ENCODE measurements at places on chromosomes 1 and 21.

- DNase-seq = no peak
Measured at GRCh38 chr1:63461661-63462230, 61.3 kb downstream of the ITGB3BP start.

- no peak for DNase-seq
Measured at GRCh38 chr1:190578017-190578416, 100.4 kb upstream of the BRINP3 start.

DNA sequence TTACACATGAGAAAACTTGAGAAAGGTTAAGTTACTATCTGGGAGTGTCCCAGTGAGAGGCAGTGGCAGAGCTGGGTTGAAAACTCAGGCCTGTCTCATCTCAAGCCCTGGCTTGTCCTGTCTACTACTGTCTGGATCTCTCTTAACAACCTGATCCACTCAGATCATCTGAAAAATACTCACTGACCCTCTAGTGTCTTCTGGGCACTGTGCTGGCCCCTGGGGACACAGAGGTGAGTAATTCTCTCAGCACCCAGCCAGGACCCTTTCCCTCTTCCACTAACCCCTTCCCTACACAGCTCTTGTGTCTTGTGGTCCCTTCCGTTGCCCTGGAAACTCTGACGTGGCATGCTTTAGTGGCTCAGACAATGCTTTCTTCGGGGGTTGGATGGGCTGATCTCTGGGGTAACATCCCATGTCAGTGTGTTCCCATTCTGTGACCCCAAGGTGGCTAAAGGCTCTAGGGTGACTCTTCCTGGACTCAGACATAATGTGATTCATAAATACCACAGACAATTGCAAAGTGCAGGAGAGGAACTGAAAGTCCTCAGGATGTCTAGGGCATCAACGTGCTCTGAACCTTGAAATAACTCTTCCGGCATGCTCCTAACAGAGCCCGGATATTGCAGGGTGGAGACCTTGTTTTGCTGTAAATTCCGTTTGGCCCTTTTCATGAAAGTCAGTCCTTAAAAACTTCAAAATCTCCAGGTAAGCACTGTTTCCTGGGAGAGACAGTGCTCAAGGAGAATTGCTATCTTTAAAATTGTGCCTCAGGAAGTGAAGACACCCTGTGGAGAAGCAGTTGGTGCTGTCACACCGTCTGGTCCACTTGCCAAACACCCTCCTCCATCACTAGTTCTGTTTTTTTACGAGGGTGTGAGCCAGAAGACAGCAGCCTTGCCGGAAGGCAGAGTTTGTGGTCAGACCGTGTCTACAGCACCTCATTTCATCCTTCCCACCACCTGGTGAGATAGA, 4.0 kb downstream of the SHISAL2A start:
- DNase-seq = peak; percentile 52

DNA sequence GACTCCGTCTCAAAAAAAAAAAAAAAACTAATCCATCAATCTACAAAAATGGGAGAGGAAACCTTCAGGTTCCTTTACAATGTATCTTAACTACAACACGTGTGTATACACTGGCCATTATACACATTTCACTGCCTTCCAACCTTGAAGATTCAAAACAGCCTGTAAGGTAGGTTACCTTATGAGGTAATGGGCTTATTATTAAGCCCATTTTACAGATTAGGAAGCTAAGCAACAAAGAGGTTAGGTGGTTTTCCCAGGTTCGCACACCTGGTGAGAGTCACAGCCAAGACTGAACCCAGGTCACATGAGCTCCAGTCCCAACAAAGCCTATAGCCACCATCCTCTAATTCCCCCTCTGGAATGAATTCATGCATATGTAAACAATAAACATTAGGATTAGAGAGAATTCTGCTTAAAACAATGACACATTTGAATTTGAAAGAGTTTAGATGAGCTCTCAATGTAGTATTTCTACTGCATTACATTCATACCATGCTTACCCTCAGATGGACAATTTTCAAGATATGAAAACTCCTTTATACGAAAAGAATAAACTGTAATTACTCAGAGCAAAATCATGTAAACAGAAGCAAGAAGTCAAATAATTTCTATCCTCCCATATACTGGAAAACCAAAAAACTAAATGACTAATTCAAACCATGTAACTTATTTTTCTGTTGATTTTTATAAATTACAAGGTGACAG, 54.8 kb downstream of the EIF4G3 start:
- no peak for DNase-seq

- DNase-seq = no peak
Measured at GRCh38 chr1:64934115-64934877, 32.1 kb downstream of the JAK1 start.

DNA sequence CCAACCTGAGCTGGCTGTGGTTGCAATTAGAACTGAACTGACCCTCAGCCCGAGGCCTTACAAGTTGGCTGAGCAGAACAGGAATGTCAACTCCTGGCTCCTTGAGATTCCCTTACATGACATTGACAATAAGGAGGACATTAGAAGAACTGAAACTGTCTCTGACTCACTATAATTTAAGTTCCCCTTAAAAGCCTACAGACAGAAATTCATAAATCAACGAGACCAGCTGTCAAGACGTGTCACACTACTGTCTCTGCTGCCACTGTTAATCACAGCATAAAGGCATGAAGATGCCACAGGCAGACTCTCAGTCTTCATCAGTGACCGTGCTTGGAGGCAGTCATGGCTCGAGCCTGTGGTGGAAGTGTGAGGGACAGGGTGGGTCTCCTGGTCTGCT, 168.8 kb downstream of the GABPA start:
- no peak for DNase-seq

- DNase-seq = no peak
Measured at GRCh38 chr1:159646687-159647086, 59.1 kb downstream of the APCS start.

- peak; percentile 28 for DNase-seq
Measured at GRCh38 chr1:235866205-235866912, at the start of gene LYST. Gene LYST, minus strand, starts transcription at chr1:235866906. Its CDS starts 36,489 bp downstream, at chr1:235830417.

- no peak for DNase-seq
Measured at GRCh38 chr1:204530932-204531331, 14.7 kb downstream of the MDM4 start.

DNA sequence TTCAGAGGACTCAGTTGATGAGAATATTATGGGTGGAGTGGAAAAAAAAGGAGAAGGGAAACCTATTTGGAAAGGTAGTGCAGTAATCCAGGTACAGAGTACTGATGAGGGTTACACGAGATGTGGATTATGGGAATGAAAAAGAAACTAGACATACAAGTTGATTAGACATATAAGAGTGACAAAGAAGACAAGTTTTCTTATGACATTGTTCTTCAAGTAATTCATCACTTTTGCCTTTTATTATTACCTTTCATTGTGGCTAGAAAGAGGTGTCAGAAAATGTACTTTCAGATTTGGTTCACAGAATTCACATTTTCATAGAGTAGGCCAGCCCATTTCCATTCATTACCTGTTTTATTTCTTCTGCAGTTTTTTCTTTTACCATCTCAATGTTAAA, 10.4 kb downstream of the ATPAF1 start:
- no peak for DNase-seq

- DNase-seq = no peak
Measured at GRCh38 chr1:179984942-179985341, 30.3 kb downstream of the CEP350 start.

GRCh38 chr1:64581135-64581842, 111.4 kb downstream of the CACHD1 start:
- no peak for DNase-seq

DNA sequence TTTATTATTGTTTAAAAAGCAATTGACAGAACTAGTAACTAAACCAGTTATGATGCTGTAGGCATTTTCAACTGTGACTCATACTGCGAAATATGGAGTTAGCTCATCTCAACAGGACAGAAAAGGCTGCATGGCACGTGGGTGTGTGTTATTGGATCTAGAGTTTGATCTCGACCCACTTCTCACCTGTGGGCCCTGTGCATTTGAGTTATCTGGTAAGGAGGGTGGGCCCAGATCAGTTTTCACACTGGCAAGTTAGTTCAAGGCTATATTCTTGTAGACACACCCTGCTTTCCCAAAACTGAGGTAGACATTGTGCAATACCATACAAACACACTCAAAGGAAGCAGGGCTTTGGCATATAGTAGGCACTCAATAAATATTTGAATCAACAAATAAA, 71.3 kb upstream of the PRDX6 start:
- DNase-seq = no peak

DNA sequence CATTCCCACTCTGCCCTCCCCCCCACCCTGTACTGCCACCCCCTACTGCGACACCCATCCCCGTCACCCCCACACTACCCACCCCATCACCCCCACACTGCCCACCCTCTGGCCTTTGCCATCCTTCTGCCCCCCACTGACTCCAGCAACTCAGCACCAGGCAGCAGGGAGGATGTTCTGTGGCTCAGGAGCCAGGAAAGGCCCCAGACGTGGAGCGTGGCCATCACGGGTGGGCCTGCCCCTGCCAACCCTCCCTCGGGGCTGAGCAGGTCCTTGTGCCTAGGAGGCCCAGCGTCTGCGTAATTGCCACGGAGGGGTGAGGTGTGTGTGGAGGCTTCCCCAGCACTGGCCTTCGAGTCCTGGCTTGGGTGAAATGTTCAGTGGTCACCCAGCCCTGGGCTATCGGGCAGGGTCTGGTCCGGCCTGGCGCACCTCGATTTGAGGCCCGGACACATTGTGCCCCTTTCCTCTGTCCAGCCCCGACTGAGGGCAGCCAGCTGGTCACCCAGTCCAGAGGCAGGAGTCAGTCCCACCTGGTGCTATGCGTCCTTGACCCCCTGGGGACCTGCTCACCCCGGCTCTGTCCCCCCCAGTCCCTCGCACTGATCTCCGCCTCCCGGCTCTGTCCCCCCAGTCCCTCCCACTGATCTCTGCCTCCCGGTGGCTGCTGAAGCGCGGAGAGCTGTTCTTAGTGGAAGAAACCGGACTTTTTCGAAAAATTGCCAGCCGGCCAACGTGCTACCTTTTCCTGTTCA, 23.0 kb downstream of the ARHGEF16 start:
- DNase-seq = no peak

DNA sequence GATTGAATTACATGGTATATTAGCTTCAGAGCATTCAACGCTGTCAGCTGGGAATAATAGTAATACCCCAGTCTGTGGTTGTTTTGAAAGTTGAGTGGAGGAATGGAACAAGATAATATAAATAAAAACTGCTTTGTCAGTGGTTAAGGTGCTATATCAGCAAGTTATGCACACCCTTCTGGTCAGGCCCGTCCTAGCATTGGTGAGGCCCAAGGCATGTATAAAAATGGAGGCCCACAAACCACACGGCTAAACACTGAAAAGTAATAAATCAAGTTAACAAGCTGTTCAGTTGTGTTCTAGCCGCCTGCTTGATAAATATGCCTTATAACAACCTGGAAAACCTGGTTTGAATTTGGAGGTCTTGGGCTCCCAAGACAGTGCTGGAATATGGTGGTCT, 77.4 kb downstream of the PSMG1 start:
- DNase-seq = no peak

GRCh38 chr1:119027759-119028158, 39.6 kb upstream of the TBX15 start:
- DNase-seq = no peak

DNA sequence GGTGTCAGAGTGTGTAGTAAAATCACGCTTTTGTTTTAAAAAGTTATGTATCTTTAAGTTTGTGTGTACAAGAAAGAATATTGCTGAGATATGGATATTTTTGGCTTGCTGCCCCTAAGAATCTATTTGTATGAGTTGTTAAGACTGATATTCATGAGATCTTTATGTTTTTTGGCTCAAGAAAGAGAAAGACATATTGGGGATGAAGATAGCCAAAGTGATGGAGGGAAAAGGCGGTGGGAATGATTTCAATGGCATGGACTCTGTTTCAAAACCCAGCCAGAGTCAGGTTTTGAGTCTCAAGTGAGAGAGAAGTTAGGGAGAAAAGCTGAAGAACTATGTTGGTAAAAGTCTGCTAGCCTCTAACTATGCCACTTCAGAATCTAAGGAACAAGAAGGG, 351.7 kb downstream of the PBX1 start:
- DNase-seq = no peak

DNA sequence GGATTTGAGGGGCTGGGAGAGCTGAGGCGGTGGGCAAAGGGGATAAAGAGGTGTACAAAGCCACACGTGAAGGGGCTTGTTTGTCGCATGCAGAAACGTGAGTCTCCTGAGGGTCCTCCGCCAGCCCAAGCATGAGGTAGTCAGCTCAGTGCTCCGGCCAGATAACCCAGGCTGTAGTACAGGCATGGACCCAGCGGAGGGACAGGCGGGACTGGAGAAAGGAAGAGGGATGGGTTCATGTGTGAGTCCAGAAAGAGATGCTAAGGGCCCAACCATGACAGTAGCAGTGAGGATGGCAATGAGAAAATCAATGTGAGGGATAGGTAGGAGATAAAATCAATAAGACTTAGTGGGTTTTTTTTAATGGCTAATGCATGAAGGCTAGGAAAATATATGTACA, 13.7 kb upstream of the ELK4 start:
- no peak for DNase-seq
